Activated naive CD4-positive, alpha-beta T cell (primary cell): ENCODE measurements at places on chromosomes 6 and 20.

DNA sequence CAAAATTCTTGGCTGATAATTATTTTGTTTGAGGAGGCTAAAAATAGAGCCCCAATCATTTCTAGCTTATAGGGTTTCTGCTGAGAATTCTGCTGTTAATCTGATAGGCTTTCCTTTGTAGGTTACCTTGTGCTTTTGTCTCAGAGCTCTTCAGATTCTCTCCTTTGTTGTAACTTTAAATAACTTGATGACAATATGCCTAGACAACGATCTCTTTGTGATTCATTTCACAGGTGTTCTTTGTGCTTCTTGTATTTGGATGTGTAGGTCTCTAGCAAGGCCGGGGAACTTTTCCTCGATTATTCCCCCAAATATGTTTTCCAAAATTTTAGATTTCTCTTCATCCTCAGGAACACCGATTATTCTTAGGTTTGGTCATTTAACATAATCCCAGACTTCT lies 376.5 kb upstream of the MAN1A1 start:
- no peak for DNase-seq

- DNase-seq = no peak
These were observed 2.0 kb upstream of the MICA start for GRCh38 chr6:31401403-31401802.

- DNase-seq = no peak
These were observed 32.6 kb downstream of the SERPINB1 start for GRCh38 chr6:2809015-2809414.

- no peak for DNase-seq
These were observed 16.4 kb upstream of the CFAP206 start for GRCh38 chr6:87391334-87391733.

- no peak for DNase-seq
These were observed 16.8 kb downstream of the SLC17A2 start for GRCh38 chr6:25913741-25914140.

GRCh38 chr20:63961664-63962425 lies 5.6 kb upstream of the UCKL1 start:
- no peak for DNase-seq

- DNase-seq = no peak
These were observed 34.3 kb upstream of the MDFI start for GRCh38 chr6:41604006-41604405.

DNA sequence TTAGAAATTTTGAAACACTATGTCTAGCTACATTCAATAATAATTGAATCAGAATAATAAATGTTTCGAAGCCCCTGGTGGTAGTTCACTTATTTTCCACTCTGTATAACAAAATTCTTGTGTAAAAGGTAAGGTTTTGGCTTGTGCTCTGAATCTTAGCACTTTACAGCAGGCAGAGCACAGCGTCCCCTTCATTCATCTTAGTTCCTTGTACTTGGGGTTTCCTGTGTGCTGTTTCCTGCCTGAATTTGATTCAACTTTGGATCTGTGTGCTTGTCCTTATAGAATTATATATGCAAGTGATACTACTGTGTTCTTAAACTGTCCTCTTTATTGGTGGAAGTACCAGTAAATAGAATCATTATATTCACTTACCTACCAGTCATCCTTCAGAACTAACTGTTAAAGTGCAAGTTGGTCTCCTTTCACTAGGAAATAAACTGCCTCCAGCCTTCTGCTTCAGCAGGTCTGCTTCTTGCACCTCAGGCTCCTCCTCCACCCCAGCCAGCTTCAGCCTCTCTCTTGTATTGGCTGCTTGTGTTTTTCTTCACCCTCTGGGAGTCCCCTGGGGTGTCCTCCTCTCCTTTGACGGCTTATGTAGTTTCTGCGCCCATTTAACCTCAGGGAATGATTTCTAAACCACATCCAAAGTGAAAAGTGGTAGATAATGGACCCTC lies 28.8 kb upstream of the TULP4 start:
- DNase-seq = no peak

DNA sequence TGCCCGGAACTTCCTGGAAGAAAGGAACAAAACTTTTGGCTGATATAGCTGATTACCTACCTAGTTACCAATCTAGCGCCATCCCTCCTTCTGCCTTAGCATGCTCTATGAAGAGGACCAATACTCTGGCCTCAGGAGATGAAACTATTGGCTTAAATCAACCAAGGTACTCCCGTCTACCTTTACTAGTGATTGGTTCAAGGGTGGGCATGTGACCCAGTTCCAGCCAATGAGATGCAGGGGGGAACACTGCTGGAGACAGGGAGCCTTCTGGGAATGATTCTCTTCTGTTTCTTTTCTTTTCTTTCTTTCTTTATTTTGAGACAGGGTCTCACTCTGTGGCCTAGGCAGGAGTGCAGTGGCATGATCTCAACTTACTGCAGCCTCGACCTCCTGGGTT lies 72.6 kb upstream of the CCDC167 start:
- DNase-seq = no peak
